ENCODE measurements at places on chromosomes 13 and 19. TPM values are rescaled to one million over a fixed set of nuclear protein-coding genes. Genes with fewer than 3 reads are reported as not detected.

GRCh38 chr19:17602872-17603510 lies 47.5 kb downstream of the COLGALT1 start:
- H3K27ac ChIP-seq, result no peak overlapping the region
- DNase-seq, result no peak
- peaks cover 14% of the 10 kb centered on the region for H3K27me3 ChIP-seq
- no peaks in the 10 kb centered on the region for H3K36me3 ChIP-seq
- no peak overlapping the region for H3K4me3 ChIP-seq
- H3K4me1 ChIP-seq, result peaks cover 12% of the 10 kb centered on the region

Gene ZNF599
- 4.8 TPM for total RNA-seq

Gene ZNF296
- total RNA-seq, result 1.7 TPM

- no peak for DNase-seq
- H3K36me3 ChIP-seq, result no peaks in the 10 kb centered on the region
Measured at GRCh38 chr13:50249144-50249521, 233.9 kb downstream of the KCNRG start.

Gene CEACAM4
- total RNA-seq, result 4.6 TPM

Gene STARD13
- 60.4 TPM for total RNA-seq

Gene IGFL1
- total RNA-seq, result not detected

GRCh38 chr19:47210180-47210490 lies 20.9 kb downstream of the BBC3 start:
- DNase-seq, result no peak
- no peaks in the 10 kb centered on the region for H3K27me3 ChIP-seq
- peaks cover 3% of the 10 kb centered on the region for H3K4me1 ChIP-seq
- H3K4me3 ChIP-seq, result no peak overlapping the region
- peaks cover 44% of the 10 kb centered on the region for H3K36me3 ChIP-seq

GRCh38 chr13:42119041-42119440 lies 70.6 kb downstream of the DGKH start:
- H3K4me1 ChIP-seq, result no peaks in the 10 kb centered on the region
- DNase-seq, result no peak
- H3K4me3 ChIP-seq, result no peak overlapping the region
- H3K27me3 ChIP-seq, result no peaks in the 10 kb centered on the region
